ENCODE measurements at places on chromosomes 2 and 18.

DNA sequence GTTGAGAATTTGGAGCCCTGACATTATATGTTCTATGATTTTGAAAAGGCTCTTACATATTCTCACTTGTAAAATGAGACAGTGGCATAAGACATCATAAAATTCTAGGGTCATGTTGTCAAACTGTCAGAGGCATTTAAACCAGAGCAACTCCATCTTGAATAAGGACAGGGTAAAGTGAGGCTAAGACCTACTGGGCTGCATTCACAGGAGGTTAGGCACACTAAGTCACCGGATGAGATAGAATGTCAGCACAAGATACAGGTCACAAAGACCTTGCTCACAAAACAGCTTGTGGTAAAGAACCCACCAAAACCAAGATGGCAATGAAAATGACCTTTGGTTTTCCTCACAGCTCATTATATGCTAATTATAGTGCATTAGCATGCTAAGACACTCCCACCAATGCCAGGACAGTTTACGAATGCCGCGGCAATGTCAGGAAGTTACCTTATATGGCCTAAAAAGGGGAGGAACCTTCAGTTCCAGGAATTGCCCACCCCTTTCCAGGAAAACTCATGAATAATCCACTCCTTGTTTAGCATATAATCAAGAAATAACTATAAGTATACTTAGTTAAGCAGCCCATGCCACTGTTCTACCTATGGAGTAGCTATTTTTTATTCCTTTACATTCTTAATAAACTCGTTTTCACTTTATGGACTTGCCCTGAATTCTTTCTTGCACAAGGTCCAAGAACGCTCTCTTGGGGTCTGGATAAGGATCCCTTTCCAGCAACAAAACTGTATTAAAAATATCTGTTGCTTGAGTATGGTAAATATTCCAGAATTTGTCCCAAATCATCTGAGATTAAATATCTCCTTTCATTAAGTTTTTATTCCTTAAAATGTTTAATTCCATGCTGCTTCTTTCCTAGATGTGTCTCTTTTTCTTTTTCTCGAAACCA is 406.4 kb downstream of the METTL4 start:
- no peak for DNase-seq

DNA sequence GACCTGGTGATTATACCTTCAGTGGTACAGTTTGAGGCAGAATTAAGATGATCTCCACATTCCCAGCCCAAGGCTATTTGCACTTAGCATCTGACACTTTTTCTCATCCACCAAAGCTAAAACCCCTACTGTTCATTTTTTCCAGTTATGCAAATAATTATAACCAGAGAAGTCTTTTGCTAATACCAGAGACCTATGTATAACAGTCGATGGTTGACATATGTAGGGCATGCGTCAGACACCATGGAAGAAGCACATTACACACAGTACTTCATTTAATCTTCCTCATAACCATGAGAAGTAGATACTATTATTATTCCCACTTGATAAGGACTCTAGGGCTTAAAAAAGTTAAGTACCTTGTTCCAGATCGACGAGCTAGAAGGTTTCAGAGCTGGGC is 36.5 kb downstream of the AP1S3 start:
- no peak for DNase-seq

DNA sequence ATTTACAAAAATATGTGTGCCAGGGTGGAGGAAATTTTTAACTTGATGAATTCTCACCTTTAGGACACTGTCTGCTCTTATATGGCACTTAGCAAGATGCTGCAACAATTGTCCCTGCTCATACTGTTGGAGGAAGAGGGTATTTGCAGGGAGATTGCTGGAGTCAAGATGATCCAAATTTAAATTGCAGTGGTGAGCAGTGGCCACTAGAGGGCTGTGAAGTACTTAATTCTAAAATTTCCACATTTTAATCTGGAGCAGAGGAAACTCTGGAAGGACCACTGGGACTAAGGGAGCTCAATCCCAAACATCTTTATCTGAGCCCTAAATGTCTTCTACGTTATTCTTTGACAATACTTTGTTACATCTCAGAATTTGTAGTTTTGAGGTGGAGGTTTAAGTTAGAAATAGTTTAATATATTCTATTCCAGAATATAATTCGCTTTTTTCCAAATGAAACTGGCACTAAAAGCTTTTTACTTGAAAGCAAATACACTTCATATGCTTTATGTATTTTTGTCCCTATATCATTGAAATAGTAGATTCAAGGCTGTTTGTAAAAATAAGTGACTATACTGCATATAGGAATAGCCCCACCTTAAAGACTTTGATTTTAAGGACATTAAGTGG is 33.0 kb upstream of the PTH2R start:
- DNase-seq, result no peak

DNA sequence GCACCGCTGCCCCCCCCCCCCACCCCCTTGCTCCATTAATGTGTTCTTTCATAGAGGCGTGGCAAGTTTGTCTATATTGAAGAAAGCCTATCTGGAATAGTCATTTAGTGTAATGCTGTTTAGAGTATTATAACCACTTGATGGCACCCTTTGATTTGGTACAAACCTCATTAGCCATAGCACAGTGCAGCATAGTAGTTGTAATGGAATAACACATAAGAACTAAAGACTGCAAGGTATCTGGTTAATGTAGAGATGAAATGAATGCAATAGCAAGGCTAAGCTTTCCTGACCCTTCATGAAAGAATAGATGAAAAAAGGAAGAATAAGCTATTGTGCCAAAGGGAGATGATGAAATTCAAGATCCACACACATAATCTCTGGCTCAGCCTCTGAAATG is 81.9 kb downstream of the EHBP1 start:
- no peak for DNase-seq

- no peak for DNase-seq
These were observed 44.5 kb downstream of the ABHD3 start for GRCh38 chr18:21660078-21660477.

DNA sequence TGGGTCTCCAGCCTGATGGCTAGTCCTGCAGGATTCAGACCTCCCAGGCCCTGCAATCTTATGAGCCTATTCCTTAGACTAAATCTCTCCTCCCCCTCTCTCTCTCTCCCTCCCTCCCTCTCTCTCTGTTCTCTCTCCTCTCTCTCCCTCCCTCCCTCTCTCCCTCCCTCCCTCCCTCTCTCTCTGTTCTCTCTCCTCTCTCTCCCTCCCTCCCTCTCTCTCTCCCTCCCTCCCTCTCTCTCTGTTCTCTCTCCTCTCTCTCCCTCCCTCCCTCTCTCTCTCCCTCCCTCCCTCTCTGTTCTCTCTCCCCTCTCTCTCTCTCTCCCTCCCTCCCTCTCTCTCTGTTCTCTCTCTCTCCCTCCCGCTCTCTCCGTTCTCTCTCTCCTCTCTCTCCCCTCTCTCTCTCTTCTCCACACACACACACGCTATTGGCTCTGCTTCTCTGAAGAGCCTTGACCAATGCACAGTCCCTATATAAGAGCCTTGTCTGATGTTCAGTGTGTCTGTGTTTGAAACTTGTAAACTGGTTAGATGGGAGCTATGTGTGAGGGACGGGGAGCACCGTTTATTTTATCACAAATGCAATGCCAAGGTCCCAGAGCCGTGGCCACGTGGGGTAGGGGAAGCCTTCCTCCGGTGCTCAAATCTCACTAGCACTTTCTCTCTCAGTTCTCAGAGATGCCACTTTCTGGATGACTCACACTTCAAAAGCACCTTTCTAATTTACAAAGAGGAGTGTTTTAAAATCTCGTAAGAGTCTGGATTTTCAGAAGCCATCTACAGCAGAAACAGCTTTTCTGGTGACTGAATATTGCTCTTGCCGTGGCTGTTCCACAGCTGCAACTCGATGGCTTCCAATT is 9.4 kb upstream of the PRLH start:
- no peak for DNase-seq

GRCh38 chr2:66428986-66429612 is 5.8 kb upstream of the MEIS1 start:
- DNase-seq, result no peak

- DNase-seq, result peak; percentile 75
These were observed 12.7 kb downstream of the ABI2 start for GRCh38 chr2:203340791-203341487.

DNA sequence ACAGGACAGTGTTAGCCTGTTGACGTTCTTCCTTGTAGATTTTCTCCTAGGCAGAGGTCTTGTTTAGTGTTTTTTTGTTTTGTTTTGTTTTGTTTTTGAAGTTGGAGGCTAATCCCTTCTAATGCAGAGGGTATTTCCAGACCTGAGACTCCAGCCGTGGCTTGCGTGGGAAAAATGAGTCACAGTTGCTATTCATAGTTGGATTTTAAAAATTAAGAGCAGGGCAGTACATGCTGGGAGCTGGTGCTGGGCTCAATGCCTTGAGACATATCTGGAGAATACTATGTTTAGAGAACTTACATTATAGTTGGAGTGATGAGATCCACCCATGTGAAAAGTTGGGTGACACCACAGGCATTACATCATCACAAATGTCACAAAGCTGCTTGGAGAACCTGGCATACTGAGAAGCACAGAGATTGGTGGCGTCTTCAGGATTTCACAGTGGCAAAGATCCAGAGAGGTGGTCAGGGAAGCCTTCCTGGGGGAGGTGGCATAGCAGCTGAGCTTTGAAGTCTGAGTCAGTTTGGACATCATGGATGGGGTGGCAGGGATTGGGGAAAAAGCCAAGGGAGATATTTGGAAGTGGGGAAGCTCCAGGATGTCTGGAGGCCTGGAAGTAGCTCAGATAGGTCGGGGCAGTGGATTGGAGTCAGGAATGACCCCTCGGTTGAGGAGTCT is 249.4 kb downstream of the LOXHD1 start:
- no peak for DNase-seq

DNA sequence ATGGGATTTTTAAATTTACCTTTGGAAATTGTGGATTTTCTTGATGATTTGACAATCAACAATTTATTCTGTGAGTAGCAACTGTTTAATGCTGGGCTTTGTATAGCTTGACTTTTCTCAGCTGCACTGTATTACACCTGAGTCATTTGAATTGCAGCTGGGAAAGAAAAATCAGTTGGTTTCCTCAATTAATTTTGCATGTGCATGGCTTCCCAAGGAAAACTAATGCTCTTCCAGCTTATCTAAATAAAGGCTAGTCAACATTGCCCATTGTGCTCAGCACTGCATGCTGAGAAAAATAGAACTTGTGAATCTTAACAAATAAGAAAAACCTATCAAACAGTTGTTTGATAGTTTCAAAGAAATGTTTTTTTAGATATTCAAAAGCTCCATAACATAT is 268.3 kb upstream of the CDH20 start:
- no peak for DNase-seq

GRCh38 chr2:188404341-188405004 is 112.8 kb downstream of the GULP1 start:
- no peak for DNase-seq

DNA sequence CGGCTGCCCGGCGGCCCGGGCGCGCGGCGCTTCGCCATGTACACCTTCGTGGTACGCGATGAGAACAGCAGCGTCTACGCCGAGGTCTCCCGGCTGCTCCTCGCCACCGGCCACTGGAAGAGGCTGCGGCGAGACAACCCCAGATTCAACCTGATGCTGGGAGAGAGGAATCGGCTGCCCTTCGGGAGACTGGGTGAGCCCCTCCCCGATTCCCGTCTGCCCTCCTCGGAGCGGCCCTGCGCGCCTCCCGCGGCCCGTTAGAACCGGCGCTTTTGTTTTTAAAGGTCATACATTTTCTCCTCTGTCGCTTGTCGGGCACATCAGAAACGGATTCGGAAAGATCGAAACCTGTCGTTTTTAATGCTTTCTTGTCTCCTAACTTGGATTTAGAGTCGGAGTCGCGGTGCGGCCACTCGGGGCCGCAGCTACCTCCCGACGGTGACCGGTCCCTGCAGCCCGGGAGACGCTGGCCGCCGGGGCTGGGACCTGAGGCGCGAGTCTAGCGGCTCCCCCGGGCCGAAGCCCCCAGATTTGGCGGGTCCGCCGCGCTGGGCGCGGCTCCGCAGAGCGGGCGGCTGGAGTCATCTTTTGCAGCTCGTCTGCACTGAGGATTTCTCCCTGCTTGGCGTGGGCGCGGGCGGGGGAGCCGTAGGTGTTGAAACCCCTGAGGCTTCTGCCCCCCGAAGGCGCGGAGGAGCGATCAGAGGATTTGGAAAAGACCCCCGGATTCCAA is 519 bp downstream of the TTL start:
- DNase-seq, result no peak

GRCh38 chr18:22314001-22314400 is 103.7 kb downstream of the CTAGE1 start:
- no peak for DNase-seq
